ENCODE measurements at places on chromosomes 7 and 10.

DNA sequence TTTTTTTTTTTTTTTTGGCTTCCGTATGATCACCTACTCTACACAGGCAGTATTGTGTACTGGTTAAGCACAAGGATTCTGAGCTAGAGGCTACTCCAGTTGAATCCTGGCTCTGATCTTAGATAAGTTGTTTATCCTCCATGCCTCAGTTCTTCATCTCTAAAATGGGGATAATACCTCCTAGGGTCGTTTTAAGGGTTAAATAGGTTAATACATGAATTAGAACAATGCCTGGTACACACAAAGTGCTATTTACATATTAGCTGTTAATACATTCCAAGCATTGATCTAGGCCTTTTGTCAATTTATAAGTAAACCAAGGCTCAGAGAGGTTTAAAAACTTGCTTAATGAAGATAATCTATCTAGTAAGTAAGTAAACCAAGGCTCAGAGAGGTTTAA is 59.0 kb downstream of the ST7 start:
- DNase-seq = no peak

- peak; percentile 12 for DNase-seq
Measured at GRCh38 chr10:93039721-93040120, 20.9 kb upstream of the CYP26C1 start.

DNA sequence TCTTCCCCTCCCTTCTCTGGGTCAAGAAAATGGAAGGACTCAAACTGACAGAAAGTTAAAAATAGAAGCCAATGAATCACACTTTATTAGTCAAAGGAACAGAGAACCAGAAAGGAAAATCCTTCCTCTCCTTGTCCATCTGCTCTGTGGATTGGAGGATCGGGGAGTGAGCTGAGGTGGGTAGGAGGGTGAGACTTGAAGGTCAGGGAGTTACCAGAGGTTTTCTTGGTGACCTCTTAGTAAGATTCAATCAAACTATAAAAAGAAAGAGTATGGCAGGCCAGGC is 12.2 kb downstream of the TLX1 start:
- DNase-seq = no peak

- DNase-seq = peak; percentile 29
Measured at GRCh38 chr7:43054052-43054722, 58.3 kb upstream of the HECW1 start.

DNA sequence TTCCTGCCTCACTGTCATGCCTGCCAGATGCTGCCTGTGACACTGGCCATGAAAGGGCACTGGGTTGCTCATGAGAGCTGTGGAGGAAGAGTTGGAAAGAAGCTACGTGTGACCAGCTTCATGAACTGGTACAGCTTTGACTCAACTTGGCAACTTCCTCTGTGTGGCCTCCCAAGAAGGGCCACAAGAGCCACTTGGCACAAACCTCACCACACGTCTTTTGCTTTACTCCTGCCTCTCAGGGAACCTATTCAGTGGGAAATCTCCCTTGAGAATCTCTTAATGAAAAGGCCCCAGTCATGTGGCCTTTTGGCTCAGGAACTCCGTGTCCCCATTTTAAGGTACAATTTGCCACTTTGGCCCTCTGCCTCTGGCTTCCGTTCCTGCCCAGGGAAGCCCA is 54.5 kb downstream of the FRMD4A start:
- DNase-seq = no peak

DNA sequence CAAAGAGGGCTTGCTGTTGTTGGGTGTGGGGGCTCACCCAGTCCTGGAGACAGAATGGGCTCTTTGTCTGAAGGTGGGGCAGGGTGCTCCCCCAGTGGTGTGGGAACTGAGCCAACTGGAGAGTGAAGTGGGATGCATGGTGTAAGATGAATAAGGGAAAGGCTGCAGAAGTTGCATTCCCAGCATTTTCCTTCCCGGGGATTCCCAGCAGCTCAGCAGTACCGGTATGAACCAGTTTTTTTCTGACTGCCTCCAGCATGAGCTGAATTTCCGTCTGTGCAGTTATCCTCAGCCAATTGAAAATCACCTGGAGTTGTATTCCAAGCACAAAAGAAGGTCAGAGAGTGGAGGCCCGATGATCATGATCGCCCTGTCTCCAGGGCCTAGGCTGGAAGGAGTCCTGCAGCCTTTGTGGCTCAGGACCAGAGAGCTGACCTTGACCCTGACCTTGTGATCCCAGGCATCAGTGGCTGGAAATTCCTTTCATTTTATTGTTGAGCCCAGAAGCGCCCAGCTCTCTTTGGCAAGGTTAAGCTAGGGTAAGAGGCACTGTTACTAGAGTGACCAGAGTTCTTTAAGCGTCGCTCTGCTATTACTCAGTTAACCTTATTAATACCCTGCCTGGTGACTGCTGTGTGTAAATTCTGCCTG is 33.4 kb downstream of the OGDH start:
- DNase-seq = no peak

GRCh38 chr7:30911561-30911969 is at the start of gene AQP1:
Gene AQP1 (plus strand): TSS chr7:30911853. CDS start chr7:30911910, 57 bp downstream.
- DNase-seq = peak; percentile 94

GRCh38 chr10:119775529-119775928 is 49.7 kb downstream of the INPP5F start:
- no peak for DNase-seq

GRCh38 chr10:12403119-12403518 is 53.8 kb downstream of the CAMK1D start:
- no peak for DNase-seq

DNA sequence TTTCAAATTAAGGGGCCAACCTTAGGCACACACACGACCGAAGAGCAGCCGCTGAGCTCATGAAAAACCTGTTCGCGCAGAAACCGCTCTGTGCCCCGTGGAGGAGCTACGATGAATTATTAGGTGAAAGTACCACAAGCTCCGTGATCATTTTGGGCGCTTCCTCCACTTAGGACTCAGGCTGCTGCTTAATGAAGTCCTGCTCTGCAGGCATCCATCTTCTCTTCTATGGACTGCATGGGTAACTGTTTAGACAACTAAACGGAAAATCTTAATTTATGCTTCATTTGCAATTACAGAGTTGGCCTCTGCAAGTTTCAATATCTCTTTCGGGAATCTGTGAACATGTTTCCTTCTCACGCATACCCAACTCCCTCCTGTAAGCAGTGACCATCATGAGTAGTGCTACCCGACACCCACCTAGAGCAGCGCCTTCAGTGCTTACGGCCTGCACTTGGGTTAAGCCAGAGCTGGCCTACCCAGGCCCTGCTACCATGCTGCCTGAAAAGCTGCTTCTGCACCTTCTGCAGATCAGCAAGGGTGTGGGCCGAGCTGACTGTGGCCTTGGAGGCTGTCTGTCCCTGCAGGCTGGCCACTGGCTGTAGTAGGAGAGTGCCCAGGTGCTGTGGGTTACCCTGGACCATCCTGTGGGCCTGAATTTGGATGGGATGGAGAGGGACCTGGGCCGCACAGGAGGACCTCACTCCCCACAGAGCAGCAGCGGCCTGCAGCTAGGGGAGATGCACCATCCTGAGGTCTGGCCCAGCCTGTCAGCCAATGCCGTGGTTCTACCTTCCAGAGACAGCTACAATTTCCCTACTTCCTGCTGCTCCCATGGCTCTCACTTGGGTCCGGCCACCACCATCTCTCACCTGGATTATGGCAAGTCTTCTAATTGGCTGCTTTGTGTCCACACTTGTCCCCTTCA is 36.0 kb downstream of the GNA12 start:
- no peak for DNase-seq

- no peak for DNase-seq
Measured at GRCh38 chr7:70266186-70266585, 667.9 kb downstream of the AUTS2 start.
